ENCODE measurements at places on chromosomes 11 and 22.

GRCh38 chr11:16986434-16987204 lies 27.6 kb downstream of the PLEKHA7 start:
- DNase-seq: peak; percentile 67

DNA sequence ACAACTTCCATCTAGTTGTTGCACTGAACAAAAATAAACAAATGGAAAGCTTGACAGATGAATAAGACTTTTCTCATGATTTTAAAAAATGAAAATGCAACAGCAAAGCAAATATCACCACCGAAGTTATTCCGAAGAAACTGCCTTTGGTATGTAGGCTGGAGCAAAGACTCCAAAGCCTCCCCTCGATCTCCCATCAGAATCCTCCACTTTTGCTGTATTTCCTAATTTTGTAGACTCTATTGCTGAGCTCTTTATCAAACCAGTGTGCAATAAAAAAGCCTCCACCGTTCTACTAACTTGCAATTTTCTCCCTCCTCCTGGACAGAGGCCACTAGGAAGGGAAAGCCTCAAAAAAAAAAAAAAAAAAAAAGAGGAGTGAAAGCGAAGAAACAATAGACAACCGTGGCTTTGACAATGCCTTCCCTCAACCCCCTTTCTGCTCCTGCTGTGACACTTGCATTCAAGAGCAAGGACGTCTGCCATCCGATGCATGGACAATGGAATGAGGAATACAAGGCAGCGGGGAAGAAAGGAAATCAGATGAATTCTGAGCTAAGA lies 190.9 kb upstream of the BLID start:
- DNase-seq: no peak

GRCh38 chr11:118240999-118241763 lies 11.0 kb downstream of the MPZL3 start:
- peak; percentile 78 for DNase-seq

DNA sequence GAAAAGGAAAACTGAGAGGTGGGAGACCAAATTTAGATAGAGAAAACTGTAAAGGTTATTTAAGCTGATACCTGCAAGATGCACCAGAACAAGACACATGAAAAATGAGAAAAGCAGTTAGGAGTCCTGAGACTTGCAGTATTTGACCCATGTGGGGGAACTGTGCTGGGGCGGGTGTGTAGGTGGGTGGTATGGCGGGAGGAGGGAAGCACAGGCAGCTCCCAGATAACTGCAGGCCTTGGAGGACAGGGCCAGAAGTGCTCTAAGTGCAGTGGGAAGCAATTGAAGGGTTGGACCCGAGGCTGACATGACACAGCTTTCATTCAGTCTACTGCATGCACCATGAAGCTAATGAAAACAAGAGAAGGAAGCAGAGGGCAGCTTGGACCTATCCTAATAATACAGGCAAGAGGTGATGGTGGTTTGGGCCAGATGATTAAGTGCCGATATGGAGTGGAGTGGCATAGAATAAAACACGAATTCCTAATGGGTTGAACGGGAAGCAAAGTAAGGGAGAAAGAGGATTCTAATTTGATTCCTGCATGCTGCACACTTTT lies 48.0 kb upstream of the ANO3 start:
- DNase-seq: no peak

GRCh38 chr22:26437694-26438392 lies 8.8 kb downstream of the ASPHD2 start:
- no peak for DNase-seq

- no peak for DNase-seq
Observed at GRCh38 chr11:57601297-57601696, 3.8 kb downstream of the SERPING1 start.

- no peak for DNase-seq
Observed at GRCh38 chr11:34898474-34898873, 17.7 kb downstream of the APIP start.

GRCh38 chr11:15906481-15907035 lies 449.8 kb downstream of the SOX6 start:
- DNase-seq: no peak

DNA sequence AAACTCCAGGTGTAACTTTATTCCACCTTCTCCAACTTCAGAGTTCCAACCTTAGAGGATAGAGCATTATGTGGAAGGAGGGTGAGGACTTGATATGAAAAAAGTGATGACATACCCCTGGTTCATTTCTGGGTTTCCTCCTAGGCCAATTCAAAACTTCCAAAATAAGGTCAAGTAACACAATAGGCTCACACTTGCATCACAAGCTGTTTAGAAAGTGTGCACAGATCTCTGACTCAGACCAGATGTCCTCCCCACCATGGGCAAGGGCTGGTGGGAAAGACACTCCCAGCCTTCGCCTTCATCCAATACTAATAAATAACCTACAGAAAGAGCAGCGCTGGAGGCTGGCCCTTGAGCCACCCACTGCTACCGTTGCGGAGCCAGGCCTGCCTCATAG lies 5.8 kb upstream of the BUD13 start:
- no peak for DNase-seq

GRCh38 chr11:40162901-40163883 lies 1296.3 kb downstream of the LRRC4C start:
- DNase-seq: no peak

GRCh38 chr11:60959431-60959830 lies 7.5 kb upstream of the SLC15A3 start:
- DNase-seq: no peak

DNA sequence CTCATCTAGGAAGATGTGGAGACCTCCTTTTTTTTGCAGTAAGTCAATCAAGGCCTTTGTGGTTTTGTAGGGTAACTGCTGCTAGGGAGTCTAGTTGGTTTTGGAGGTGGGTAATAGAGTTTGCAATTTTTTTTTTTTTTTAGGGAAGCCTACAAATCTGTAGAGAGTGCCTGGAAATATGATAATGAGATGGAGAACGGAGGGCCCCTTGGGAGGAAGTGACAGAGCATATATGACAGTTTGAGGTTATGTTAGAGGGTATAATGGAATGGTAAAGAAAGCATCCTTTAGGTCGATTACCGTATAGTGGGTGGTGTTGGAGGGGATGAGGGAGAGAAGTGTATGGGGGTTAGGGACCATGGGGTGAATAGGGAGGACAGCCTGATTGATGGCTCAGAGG lies 98.3 kb downstream of the ELP4 start:
- DNase-seq: no peak

DNA sequence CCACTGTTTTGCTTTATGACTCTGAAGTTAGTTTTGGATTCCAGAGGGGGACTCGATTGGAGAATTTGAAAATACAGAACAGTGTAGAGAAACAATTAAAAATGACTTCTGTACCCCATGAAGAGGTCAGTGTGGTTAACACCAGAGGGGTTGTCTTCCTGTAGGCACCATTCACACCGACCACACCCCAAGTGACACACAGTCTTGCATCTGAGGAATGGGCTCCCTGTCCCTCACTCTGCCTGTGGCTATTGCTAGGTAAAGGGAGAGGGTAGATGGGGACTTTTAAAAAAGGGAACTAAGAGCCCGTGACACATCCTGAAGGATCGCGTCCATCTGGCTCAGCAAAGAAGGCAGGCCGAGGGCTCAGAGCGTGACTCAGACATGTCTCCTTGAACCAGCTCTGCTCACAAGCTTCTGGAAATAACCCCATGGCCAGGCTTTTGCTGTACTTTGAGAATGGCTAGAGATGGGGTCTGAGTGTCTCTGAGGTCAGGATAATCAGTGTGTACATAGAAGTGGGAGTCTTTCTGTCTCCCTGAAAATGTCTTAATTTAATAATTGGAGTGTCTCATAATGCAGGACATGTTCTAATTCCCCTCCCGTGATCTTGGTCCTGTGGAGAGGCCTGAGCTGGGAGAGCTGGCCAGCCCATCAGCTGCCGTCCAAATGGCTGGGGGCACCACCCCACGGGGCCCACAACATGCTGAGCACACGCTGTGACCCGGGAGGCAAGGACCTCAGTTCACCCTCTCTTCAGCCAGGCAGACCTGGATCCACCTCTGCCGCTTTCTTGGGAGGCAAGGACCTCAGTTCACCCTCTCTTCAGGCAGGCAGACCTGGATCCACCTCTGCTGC lies 39.3 kb downstream of the SGSM1 start:
- peak; percentile 8 for DNase-seq

- DNase-seq: peak; percentile 47
Observed at GRCh38 chr22:47918276-47918921, 1155.9 kb downstream of the TBC1D22A start.

DNA sequence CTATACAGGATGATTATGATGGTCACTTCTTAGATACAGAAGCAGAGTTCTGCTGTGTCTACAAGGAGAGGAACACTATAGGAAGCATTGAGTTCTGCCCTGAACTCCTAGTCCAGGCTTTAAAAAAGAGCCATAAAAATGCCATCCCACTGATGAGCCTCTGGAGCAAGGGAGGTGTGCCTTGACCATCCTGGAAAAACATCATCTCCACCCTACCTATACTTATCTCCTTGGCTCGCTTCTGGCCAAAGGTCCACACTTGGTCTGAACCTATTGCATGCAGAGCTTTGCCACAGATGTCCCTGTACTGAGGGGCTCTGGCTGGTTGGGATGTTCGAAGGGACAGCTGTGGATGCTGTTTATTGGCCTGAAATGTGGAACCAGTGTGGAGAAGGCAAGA lies 4.3 kb upstream of the PEX26 start:
- no peak for DNase-seq
